ENCODE measurements at places on chromosomes 6 and 20.
A peak's percentile ranks its signal among the peaks of the same experiment; 100 is the strongest.

DNA sequence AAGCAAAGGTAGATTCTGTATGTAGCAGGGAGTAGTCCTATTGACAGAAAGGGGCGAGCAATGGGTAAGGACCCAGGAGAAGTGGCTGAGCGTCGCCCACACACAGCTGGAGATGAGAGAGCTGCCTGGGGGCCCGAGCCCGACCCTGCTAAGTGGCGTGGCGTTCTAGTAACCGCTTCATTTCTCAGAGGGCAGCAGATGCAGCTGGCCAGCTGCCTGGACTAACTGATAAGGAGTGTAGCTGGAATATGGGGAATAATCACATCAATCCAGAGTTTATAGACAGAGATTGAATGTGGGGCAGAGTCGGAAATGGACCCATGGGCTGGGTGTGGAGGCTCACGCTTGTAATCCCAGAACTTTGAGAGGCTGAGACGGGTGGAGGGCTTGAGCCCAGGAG, 64.4 kb downstream of the EZR start:
- no peak for DNase-seq

DNA sequence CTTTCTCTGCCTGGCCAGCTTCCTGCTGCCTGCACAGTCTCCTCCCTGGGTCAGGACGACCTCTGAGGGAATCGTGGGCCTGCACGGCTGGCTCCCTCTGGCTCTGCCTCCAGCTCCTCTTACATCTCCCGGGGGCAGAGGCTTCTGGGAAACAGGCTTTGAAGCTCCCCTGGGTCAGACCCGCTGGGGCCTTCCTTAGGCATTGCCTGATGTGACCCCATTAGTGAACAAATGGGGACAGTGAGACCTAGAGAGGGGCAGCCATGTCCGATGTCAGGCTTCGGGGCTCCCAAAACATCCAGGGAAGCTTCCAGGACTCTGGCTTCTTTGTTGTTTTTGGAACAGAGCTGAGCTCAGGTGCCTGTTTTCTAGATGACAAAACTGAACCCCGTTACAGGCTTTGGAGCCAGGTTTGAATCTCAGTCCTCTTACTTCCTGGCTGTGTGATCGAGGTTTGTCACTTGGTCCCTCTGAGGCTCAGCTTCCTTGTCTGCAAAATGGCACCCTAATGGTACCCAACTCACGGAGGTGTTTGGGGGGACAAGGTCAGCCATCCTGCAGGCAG, 94.3 kb downstream of the CEBPB start:
- no peak for DNase-seq

GRCh38 chr6:163662604-163663225, 248.2 kb downstream of the QKI start:
- DNase-seq = no peak

GRCh38 chr6:3650959-3651697, 100.4 kb downstream of the PXDC1 start:
- DNase-seq = no peak

GRCh38 chr20:38883081-38883980, 42.9 kb upstream of the FAM83D start:
- DNase-seq = no peak

DNA sequence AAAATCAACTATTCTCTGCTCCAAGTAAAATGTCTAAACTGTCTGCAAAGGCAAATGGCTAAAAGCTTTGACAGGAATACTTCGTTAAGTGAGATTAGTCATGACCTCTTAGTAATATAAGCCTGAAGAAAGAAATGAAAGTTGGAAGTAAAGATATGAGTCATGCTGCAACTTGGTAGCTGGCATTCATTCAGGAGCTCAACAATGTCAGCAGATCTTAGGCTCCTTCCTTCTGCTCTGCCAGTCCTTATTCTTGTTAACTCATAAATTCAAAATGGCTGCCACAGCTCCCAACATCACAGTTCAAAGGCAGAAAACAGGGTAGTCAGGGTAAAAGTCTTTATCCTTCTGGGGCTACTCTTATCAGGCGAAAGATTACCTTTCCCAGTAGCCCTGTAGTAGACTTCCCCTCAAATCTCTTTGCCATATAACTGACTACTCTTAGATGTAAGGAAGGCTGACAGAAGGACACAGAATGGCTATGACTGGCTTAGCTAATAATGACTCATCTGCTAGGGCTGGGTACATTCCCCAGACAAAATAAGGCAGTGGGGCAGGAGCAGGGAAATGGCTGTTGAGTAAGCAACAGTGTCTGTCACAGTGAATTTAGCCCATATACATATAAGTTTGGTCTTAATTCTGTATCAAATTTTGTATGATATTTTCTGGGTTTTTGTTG, 24.4 kb upstream of the C6orf62 start:
- peak; percentile 39 for DNase-seq

GRCh38 chr20:20480689-20481088, 112.8 kb downstream of the INSM1 start:
- no peak for DNase-seq

- DNase-seq = no peak
These were observed 337.6 kb downstream of the BTBD9 start for GRCh38 chr6:38302081-38302480.

GRCh38 chr20:53276143-53276542, 304.0 kb downstream of the TSHZ2 start:
- no peak for DNase-seq

GRCh38 chr6:78117966-78118365, 465.1 kb downstream of the MEI4 start:
- DNase-seq = no peak

DNA sequence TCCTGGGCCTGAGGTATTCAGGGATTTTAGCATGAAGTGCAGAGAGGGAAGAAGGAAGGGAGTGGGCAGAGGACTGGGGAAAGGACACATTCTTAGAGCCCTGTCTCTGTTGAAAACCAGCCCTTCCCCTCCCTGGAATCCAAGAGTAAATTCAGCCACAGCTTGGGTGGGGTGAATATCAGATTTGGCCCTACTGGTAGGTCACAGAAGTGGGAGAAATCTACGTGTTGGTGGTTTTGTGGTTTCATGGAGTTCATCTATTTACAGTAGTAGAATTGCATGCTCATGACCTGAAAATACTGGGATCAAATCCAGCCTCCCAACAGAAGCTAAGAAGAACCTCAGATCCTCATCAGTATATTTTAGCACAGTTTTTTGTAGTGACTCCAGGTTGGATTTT, 404.4 kb downstream of the BMP2 start:
- no peak for DNase-seq

DNA sequence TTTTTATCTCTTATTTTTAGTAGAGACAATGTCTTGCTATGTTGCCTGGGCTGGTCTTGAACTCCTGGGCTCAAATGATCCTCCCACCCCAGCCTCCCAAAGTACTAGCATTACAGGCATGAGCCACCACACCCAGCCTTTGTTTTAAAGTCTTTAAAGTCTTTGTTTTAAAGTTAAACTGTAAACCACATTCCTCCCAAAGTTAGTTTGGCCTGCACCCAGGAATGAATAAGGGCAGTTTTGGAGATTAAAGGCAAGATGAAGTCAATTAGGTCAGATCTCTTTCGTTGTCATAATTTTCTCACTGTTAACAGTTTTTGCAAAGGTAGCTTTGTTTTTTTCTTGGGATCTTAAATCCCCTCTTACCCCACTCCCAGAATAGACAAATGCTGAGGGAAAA, 63.8 kb downstream of the UBR2 start:
- no peak for DNase-seq

DNA sequence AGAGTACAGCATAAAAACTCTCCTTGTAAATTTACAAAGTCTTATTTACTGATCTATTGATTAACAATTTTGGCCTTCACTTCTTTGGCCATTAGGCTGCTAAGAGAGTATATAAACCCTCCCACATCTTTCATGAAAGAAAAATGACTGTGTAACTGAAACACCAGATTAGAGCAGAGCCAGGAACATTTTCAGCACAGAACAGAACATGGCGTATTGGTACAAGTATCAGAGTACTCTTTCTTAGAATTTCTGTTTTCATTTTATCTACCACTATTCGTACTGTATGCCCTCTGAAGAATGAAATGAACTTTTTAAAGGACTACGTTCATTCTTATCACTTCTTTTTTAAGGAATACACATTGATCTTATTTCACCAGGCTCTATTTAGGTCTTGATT, 550.2 kb downstream of the ADGRB3 start:
- no peak for DNase-seq

- no peak for DNase-seq
These were observed 61.0 kb downstream of the SNAI1 start for GRCh38 chr20:50043573-50044352.

GRCh38 chr6:2990248-2990931, 9.3 kb upstream of the NQO2 start:
- DNase-seq = peak; percentile 12

DNA sequence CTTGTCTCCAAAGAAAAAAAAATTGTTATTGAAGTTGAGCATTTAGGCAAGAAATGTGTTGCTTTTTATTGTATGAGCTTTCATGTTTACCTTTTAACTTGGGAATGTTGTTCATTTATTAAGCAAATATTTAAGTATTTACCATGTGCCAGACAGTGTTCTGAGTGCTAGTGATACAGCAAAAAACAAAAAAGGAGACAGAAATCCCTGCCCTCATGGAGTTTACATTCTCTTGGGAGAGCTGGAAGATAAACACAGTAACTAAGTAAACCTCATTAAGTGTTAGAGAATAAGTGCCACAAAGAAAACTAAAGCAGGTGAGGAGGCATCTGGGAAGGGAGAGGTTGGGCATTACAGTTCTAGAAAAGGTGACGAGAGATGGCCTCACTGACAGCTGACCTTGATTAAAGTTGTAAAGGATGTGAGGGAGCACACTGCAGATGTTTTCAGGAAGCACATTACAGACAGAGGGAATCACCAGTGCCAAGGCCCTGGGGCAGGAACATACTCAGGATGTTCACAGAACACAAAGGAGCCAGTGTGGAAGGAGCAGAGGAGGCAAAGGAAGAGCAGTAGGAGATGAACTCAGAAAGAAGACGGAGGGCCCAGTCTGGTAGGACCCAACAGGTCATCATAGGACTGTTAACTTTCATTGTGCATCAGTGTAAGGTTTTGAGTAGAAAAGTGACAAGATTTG, 33.5 kb downstream of the XRN2 start:
- no peak for DNase-seq

- no peak for DNase-seq
These were observed 198.6 kb downstream of the FOXA2 start for GRCh38 chr20:22385602-22386305.

- DNase-seq = no peak
These were observed 569.7 kb downstream of the NKAIN2 start for GRCh38 chr6:124373386-124373785.

DNA sequence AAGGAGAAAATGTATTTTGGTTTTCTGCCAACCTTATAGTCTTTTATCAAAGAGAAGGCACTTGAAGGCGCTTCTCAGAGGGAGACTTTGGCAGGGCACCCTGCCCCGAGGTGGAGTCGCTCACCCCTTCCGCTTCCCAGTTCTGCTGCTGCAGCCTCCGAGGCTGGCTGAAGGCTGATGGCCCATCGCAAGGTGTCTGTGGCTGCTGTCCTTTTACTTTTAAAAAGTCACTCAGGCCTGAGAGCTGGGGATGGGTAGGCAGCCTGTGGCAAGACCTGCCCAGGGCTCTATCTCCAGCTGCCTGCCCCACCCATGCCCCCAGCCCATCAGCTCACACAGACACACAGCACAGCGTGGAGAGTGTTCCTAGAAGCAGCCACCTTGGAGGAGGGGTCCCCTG, 206.6 kb upstream of the CST7 start:
- no peak for DNase-seq

GRCh38 chr6:100617633-100618350, 153.1 kb upstream of the SIM1 start:
- DNase-seq = no peak

- no peak for DNase-seq
These were observed 124.2 kb downstream of the LY86 start for GRCh38 chr6:6712449-6713403.

- DNase-seq = no peak
These were observed 222.5 kb downstream of the GJA1 start for GRCh38 chr6:121657972-121658371.

GRCh38 chr6:138651491-138651890, 122.1 kb upstream of the CCDC28A start:
- DNase-seq = no peak

GRCh38 chr6:97129106-97129505, 153.9 kb downstream of the MMS22L start:
- no peak for DNase-seq

- DNase-seq = no peak
These were observed 1.9 kb downstream of the HEBP2 start for GRCh38 chr6:138405816-138406413.

GRCh38 chr6:150134280-150134920, 8.4 kb upstream of the PPP1R14C start:
- DNase-seq = no peak

DNA sequence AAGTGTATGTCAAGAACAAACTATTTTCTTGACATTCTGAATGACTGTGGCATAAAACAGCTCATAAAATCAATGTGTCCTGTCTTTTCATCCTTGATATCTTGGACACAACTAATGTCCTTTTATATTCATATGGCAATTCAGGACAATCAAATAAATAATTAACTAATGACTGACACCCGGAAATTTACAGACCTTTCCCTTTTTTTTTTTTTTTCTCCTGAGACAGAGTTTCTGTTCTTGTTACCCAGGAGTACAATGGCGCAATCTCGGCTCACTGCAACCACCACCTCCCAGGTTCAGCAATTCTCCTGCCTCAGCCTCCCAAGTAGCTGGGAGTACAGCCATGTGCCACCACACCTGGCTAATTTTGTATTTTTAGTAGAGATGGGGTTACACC, 107.1 kb upstream of the LGSN start:
- no peak for DNase-seq

- DNase-seq = no peak
These were observed 195.6 kb upstream of the RIN2 start for GRCh38 chr20:19562426-19562825.

- no peak for DNase-seq
These were observed 16.2 kb upstream of the BEND6 start for GRCh38 chr6:56938649-56939191.

- no peak for DNase-seq
These were observed 374.1 kb downstream of the CD109 start for GRCh38 chr6:74070091-74070490.

- no peak for DNase-seq
These were observed 16.3 kb upstream of the UTRN start for GRCh38 chr6:144268794-144269349.

- no peak for DNase-seq
These were observed 80.1 kb downstream of the MRPL14 start for GRCh38 chr6:44047179-44047546.

DNA sequence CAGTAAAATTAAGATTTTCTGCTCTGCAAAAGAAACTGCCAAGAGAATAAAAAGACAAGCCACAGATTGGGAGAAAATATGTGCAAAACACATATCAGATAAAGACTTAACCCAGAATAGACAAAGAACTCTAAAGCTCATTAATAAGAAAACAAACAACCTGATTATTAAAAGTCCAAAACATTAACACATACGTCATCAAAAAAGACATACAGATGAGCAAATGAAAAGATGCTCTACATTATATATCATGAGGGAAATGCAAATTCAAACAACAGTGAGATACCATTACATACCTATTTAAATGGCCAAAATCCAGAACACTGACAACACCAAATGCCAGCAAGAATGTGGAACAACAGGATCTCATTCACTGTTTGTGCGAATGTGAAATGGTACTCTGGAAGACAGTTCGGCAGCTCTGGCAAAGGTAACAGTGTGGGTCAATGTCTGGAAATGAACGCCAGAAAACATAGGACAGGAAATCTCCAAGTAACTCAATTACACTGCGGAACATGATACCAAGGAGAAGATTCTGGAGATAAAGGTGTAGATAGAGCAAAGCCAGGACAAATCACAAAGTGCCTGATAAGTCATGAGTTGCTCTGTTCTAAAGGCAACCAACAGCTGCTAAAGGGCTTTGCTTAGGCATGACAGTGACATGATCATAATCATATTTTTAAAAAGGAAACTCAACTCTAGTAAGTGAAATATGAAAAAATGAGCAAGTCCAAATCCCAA, 96.8 kb downstream of the PDE10A start:
- DNase-seq = no peak

Measured in T-helper 2 cell treated with Interferon-gamma antibody and Interleukin-4, amounts not matched to agents 5 μg/mL and 100 μg/mL, for 36 hours (primary cell).